A673 (cell line): ENCODE measurements at places on chromosomes 6 and 20.

DNA sequence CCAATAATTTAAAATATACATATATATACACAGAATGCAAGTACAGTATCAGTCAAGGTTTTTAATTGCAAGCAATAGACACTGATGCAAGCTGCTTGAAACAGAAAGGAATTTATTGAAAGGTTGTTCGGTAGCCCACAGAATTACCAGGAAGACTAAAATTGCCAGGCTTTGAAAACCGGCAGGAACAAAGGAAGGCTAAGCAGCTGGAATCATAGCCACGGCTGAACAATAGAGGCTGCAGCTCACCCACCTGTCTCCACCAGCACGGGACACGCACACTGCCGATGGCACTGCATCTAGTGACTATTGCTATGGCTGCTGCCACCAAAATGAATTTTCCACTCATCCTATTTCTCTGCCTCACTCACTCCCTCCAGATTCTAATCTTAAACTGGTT is 22.0 kb upstream of the L3MBTL3 start:
- DNase-seq = no peak

- DNase-seq = peak; percentile 39
Measured at GRCh38 chr6:27562027-27562410, 89.1 kb upstream of the ZNF184 start.

DNA sequence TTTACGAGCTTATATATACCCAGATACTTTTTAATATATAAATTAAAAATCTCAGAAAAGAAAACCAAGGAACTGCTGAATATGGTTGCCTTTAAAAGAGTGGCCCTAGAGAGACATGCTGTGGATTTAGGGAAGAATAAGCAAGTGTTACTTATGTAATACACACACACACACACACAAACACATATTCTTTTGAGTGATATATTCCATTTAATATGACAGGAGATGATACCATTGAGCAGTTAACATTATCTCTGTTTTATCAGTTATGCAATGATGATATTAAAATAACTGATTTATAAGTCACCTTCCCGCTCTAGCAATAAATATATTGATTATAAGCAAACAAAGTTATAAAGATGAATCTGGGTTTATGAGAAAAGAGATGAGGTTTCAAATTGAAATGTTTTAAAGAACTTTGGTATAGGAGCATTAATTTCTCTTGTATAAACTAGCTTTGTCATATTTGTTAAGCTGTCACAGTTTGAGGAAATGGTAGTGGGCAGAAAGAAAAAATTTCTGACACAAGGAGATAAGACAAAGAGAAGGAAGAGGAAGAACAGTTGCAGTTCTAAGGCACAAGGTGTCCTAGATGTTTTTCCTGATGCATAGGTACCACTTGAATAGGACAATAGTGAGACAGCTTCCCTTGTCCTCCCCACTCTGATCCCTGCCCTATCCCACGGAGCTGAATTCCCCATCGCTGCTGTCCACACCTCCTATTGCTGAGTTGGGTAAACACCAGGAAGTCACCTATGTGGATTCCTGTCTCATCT is 26.4 kb downstream of the GPX5 start:
- DNase-seq = no peak

DNA sequence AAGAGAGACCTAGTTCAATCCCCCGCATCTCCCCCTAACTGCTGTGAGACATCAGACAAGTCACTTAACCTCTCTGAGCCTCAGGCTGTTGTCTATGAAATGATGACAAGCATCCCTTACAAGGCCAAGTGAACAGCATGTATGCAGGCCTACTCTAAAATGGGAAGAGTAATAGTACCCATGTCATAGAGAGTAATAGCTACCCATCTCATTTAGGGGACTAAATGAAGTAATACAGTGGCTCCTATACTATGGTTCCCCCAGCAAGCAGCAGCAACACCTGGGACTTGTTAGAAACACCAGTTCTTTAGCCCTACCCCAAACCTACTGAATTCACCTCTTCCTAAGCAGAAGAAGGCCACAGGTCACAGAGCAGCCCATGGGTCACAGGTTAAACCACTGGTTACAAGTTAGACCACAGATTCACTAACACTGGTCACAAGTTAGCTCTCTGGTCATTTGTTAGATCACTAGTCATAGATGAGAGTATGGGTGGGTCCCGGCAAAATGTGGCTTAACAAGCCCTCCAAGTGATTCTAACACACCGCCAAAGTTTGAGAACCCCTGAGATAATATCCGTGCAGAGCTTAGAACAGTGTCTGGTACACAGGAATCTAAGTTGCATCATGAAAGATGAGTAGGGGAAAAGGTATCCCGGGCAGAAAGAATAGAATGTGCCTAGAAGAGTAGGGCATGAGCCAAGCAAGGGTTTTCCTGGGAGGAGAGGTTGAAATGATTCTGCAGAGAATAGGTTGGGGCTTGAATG is 1.4 kb downstream of the DEFB124 start:
- DNase-seq = no peak

GRCh38 chr20:30485331-30486102 is 771.9 kb upstream of the DEFB115 start:
- DNase-seq = no peak

DNA sequence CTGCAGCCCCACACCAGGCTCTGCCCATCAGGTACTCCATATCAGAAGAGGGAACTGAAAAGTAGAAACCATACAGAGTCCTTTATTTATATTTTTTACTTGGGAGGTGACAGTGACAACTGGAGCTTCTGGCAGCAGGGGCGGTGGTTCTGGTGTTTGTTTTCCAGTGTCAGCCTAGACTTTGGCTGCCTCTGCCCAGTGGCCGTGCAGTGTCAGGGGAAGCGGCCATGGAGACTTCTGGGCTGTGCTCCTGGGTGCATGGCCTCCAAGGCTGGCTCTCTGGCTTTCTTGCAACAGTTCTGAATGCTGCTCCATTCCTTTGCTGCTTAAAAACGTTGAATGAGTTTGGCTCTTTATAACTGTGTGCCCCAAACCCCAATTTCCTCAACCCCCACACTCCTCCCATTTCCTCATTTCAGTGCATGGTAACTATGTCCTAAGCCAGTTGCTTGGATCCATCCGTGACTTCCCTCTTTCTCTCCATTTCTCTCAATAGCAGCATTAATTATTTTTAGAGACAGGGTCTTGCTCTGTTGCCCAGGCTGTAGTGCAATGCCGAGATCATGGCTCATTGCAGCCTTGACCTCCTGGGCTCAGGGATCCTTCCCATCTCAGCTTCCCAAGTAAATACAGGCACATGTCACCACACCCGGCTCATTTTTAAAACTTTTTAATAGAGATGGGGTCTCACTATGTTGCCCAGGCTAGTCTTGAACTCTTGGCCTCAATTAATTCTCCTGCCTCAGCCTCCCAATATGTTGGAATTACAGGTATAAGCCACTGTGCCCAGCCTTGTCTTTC is 141.1 kb upstream of the SGK1 start:
- DNase-seq = no peak

DNA sequence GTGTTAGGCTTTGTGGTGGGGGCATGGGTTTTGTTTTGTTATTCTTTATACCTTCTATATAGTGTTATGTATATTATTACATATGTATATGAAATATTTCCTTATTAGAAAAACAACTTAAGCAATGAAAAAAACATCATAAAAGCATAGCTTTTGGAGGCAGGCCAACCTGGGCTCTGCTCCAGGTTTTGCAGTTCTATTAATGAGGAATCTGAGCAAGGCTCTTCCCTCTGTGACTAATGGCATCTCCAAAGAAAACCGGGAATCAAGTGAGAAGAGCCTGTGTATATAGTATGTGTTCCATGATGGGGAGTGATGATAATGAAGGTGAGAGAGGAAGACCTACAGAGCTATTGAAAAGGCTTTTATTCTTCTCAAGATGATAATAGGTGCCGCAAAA is 291.1 kb downstream of the CLIC5 start:
- DNase-seq = peak; percentile 38
